Left renal pelvis (tissue), 4 donors: ENCODE measurements at places on chromosomes 5 and 9.

DNA sequence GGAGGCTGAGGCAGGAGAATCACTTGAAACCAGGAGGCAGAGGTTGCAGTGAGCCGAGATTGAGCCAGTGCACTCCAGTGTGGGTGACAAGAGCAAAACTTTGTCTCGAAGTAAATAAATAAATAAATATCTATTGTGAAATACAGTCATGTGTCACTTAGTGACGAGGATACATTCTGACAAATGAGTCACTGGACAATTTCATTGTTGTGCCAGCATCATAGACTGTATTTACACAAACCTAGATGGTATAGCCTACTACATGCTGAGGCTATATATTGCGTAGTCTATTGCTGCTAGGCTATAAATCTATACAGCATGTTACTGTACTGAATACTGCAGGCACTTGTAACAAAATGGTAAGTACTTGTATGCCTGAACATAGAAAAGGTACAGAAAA, 61.1 kb upstream of the CCL21 start:
- DNase-seq = no peak

GRCh38 chr9:78668148-78668832, 371.4 kb downstream of the PSAT1 start:
- DNase-seq = no peak

DNA sequence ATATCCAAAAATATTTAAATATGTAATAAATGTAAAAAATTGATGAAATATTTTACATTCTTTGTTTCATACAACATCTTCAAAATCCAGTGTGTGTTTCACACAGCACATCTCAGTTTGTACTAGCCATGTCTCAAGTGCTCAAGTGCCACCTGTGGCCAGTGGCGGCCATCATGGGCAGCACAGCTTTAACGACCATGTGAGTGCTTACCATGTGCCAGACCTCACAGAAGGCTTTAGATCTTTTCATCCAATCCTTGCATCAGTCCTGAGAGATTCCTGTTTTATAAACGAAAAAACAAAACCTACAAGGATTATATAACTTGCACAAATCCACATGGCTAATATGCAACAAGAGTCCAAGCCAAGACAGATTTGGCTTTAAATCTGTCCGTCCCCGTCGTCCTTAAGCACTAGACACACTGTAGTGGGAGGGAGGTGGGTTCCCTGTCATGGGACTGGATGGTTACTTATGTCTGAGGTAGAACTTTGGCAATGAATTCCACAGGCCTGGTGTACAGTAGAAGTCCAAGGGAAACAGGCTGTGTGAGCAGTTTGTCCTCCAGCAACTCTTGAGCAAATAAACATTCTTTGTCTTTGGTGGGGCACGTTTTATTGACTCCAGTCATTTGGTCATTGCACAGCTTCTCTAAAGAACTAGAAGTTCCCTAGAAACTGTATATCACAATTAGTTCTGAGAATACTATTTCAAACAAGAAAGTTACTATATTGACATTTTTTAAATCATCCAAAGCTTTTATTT, 25.0 kb upstream of the F2R start:
- DNase-seq = no peak

DNA sequence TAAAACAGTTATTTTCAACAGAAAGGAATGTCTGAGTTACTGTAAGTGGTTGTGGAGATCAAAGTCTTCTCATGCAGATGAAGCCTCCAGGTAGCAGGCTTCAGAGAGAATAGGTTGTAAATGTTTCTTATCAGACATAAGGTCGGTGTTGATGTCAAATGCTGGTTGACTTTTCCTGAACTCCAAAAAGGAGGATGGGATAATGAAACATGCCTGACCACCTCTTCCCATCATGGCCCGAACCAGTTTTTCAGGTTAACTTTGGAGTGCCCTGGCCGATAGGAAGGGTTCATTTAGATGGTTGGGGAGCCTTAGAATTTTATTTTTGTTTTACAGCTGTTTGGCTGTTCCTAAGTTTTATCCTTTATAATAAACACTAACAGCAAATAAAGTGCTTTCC, 478.4 kb downstream of the ACTL7B start:
- no peak for DNase-seq

DNA sequence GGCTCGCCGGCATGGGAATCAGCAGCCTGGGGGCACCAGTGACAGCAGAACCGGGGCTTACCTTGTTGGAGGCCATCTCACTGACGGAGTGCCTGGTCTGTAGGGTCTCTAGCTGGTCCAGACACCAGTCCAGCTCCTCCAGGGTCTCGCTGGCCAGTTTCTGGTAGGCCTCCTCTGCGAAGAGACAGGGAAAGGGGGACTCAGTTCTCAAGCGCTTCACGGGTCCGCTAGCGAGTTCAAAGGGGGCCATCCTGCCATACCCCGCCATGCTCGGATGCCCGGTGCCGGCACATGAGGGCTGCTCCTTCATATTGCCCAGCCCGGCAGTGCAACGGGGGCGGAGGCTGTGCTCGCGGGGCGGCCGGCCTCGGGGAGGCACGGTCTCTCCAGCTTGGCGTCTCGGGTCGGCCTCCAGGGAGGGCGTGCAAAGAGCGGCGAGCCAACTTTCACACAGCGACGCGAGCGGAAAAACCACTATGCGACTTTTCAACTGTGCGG, 456.0 kb downstream of the RAB3C start:
- no peak for DNase-seq

- no peak for DNase-seq
These were observed 29.2 kb downstream of the OSMR start for GRCh38 chr5:38874948-38875456.

DNA sequence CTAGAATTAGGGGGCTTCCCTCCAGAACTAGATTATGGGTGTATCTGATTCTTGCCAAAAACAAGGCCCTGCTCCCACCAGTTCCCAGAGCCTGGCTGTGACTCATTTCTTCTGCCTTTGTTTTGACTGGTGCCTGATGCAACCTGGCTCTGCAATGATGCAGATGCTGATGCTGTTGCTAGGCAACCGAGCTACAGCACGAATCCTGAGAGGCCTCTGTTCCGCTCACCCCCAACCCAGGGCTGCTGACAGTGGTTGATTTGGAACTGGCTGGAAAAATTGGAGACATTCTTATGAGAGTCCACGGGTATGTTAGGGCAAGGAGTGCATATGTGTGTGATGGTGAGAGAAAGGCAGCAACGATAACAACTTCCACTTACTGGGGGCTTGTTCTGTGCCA, 100.3 kb downstream of the NSG2 start:
- DNase-seq = no peak

GRCh38 chr5:59538750-59539121, 354.8 kb downstream of the PDE4D start:
- no peak for DNase-seq

DNA sequence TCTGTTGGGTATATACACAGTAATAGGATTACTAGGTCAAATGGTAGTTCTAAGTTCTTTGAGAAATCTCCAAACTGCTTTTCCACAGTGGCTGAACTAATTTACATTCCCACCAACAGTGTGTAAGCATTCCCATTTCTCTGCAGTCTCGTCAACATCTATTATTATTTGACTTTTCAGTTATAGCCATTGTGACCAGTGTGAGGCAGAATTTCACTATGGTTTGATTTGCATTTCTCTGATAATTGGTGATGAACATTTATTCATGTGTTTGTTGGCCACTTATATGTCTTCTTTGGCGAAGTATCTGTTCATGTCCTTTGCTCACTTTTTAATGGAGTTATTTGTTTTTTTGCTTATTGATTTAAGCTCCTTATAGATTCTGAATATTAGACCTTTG, 596.2 kb upstream of the DAB2 start:
- no peak for DNase-seq

GRCh38 chr5:13749766-13750165, 194.7 kb downstream of the DNAH5 start:
- no peak for DNase-seq

GRCh38 chr5:6525910-6526309, 77.3 kb downstream of the UBE2QL1 start:
- DNase-seq = no peak

GRCh38 chr9:33104401-33104800, 27.9 kb upstream of the SMU1 start:
- DNase-seq = no peak

- no peak for DNase-seq
These were observed 33.4 kb upstream of the NCS1 start for GRCh38 chr9:130138791-130139190.

GRCh38 chr9:37486616-37487548, 1.1 kb downstream of the POLR1E start:
- DNase-seq = no peak

DNA sequence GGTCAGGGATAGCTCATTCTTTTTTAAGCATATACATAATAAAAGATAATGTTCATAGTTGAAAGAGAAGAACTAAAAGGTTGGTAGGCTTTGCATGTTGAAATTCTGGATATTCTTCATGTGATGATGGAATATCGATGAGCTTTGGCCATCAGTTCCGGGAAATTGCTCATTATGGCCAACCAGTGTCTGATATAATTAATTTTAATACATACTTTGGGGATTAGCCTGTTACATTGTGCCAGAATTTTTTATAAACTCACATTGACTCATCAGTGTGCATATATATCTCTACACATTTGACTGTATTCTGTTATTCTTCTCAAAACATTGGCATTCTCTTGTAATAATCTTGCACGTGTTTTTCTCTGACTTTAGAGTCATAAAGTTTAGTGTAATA, 84.3 kb downstream of the NNT start:
- DNase-seq = no peak

GRCh38 chr5:141634720-141635119, 1.9 kb downstream of the HDAC3 start:
- DNase-seq = no peak

- DNase-seq = peak; percentile 42
These were observed 66.4 kb upstream of the FER start for GRCh38 chr5:108681079-108681921.

- DNase-seq = no peak
These were observed 33.4 kb upstream of the AIF1L start for GRCh38 chr9:131062969-131063368.

GRCh38 chr5:83306572-83307241, 164.8 kb upstream of the VCAN start:
- no peak for DNase-seq

DNA sequence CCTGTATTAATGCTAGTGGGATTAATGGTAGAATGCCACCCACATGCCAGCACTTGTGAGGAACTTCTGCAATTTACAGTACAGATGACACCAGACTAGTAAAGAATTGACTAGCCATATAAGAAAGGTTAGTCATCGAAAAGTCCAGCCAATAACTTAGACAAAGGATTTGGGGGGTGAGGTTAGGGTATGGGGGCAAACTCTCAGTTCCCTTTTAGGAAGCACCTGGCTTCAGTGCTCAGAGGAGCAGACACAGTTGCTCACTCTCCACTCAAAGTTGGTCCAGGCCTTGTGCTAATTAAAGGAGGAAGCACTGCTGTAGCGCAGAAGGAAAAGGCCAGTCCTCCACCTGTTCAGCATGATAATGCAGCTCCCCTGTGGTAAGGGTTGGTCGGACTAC, 25.2 kb downstream of the TGFBR1 start:
- no peak for DNase-seq

GRCh38 chr5:133779828-133780475, 167.6 kb upstream of the FSTL4 start:
- DNase-seq = no peak

DNA sequence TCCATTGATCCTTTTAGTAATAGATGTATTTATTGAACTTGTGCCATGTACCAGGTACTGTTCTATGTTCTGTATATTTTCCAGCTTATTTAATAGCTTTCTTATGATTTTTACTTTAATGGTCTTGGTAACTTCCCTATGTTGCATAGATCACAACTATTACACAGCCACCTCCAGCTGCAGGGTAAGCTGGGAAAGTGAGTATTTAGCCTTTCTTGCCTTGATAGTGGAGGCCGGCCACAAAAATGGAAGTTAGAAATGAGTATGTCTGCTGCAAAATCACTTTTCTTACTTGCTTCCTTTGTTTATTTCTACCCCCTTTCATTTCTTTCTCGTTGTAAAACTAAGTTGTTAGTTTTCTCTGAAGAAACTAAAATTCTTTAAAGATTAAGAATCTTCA, 43.1 kb upstream of the ANKDD1B start:
- no peak for DNase-seq

DNA sequence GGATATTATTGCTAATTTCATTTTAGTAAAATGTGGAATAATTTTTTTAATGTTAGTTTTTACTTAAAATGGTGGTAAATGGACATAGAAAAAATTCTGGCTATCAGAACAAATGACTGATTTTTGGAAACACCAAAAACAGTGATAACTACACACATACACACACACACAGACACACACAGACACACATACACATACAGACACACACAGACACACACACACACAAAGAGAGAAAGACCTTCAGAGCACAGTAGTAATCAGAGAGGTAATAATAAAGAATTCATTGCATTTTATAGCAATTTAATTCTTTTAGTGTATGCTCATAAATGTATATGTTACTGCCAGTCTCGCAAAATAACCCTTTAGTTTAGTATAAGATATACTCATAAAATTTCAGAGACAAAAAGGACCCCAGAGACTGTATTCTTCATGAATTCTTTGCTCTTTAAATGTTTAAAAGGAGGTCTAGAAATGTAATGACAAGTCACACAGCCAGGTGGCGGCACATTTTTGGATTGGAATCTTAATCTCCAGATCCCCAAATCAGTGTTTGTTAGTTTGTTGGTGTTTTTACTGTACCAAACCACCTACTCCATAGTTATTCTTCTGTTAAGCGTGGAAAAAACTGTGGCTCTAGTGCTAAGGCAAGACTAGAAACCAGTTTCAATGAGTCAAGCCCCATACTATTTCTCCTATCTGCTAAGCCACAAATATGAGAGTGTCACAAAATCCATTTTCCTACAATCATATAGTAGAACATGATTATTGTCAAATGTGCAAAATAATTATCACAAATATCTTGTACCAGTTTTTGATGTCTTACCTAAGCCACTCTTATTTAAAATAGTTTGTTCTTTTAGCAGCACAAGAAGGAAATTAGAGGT, 109.9 kb downstream of the EDIL3 start:
- no peak for DNase-seq

GRCh38 chr5:10145923-10146401, 103.7 kb downstream of the ATPSCKMT start:
- DNase-seq = no peak

- no peak for DNase-seq
These were observed 28.4 kb downstream of the MTX3 start for GRCh38 chr5:79962575-79963222.

GRCh38 chr5:72268753-72269410, 51.2 kb downstream of the MRPS27 start:
- DNase-seq = no peak

GRCh38 chr5:82246960-82247574, 31.1 kb downstream of the RPS23 start:
- DNase-seq = no peak
